Right lobe of liver (tissue), 6 donors: ENCODE measurements at places on chromosomes 16 and 17. TPM values are rescaled to one million over a fixed set of nuclear protein-coding genes. Genes with fewer than 3 reads are reported as not detected.

DNA sequence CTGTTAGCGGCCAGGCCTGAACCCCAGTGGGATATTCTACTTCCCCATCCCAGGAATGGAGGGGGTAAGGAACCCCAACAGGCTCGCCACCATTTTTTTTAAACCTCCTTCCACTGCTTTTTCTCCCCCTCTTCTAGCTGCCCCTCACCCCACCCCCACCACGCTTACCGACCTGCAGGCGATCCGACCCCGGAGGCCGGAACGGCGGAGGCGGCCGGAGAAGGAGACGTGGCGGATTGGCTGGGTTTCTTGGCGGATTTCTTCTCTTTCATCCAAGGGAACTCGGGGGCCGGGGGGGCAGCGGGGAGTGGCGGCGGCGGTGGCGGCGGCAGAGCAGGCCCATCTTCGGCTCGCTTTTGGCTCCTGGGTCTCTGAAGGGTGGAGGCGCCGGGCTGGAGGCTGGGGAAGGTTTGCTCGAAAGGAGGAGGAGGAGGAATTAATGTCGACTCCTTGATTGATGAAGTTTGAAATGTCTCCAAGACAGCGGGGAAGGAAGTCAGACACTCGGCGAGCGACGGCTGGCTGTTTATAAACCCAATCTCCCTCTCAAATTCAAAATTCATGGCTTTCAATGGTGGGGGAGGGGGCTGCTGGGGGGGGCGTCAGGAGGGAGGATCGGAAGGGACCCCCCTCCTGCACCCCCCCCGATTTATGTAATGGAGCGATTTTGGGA, 424 bp downstream of the HOXB2 start:
- H3K27me3 ChIP-seq, result peaks cover 11% of the 10 kb centered on the region
- no peaks in the 10 kb centered on the region for H3K4me1 ChIP-seq
- H3K36me3 ChIP-seq, result no peaks in the 10 kb centered on the region

DNA sequence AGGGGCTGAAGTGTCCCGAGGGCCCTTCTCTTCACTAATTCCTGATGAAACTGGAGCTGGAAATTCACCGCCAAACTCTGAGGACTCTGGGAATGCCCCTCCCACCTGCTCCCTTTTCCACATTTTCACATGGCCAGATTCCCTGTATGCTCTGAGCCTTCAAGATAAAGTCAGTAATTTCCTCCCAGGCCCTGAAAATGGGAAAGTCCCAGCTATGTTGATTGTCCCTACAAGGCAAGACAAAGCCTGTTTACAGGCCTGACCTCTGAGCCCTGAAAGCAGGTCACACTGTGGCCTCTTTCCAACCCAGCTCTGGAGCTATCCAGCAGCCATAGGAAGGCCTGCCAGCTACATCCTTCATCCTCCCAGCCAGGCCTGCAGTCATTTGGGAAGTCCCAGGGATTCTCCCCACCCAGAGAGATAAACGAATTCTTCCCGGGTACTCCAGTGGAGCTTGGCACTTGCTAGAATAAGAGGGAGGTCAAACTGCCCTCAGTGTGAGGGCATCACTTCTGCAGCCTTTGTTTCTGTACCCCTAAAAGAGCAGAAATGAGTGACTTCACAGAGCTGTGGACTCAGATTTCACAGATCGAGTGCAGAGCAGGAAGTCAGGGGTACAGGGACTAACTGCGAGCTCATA, 19.6 kb upstream of the CCL2 start:
- H3K27me3 ChIP-seq, result no peaks in the 10 kb centered on the region
- H3K4me1 ChIP-seq, result no peaks in the 10 kb centered on the region
- H3K36me3 ChIP-seq, result no peaks in the 10 kb centered on the region

DNA sequence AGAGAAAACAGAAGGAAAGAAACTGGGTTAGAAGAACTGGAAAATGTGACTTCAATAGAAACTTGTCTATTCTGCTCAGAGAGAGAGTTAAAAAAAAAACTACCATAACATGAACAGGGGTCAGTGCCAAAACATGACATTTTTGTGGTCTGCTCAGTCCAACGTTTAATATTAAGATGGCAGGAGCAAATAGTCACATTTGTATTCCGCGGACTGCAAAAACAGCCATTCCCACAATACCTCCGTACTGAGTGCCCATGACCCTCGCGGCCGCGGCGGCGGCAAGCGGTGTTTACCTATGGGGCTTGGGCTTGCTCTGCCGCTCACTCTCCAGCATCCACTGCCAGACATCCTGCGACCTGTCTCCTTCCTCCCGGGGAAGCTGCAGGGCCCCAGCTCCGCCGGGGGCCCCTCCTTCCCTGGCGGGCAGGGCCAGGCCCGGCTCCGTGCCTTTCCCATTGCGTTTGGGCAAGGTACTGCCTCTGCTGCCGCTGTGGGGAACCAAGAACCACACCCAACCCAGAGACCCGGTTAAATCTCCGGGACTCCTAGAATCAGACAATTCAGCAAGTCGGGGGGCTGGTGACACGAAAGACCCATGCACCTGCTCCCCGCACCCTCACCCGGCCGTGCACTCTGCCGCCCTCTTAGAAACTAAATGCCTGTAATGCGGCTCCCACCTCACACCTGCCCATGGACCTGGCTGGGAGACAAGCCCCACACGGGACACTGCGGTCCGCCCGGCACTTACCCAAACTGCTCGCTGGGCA, 24.7 kb downstream of the AXIN2 start:
- H3K4me1 ChIP-seq, result no peaks in the 10 kb centered on the region
- DNase-seq, result peak; percentile 44
- H3K27ac ChIP-seq, result no peak overlapping the region

- peak; percentile 86 for DNase-seq
- H3K36me3 ChIP-seq, result no peaks in the 10 kb centered on the region
- no peak overlapping the region for H3K4me3 ChIP-seq
- H3K27me3 ChIP-seq, result no peaks in the 10 kb centered on the region
These were observed 43.5 kb downstream of the ST3GAL2 start for GRCh38 chr16:70395345-70395901.

- H3K36me3 ChIP-seq, result no peaks in the 10 kb centered on the region
- no peaks in the 10 kb centered on the region for H3K27me3 ChIP-seq
- H3K4me3 ChIP-seq, result no peak overlapping the region
- H3K27ac ChIP-seq, result no peak overlapping the region
- H3K4me1 ChIP-seq, result no peaks in the 10 kb centered on the region
These were observed 14.0 kb upstream of the CCL2 start for GRCh38 chr17:34241062-34241461.

DNA sequence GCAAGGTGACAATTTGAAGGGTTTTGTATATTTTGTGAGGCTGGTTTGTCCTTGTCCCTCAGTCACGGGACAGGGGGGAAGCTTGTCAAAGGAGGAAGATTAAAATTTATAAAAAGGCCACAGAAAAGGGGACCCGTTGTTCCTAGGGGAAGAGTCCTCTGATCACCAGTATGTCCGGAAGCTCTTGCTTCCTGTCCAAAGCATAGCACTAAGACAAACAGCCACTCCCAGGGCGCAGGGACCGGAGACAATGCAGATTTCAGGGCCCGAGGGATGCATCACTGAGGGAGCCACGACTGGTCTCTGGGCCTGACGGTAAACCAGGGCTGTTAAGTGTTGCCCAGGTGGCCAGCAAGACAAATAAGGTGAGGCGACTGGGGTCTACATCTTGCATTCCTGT, 95.2 kb downstream of the MAF start:
- DNase-seq, result no peak
- H3K4me3 ChIP-seq, result no peak overlapping the region
- H3K36me3 ChIP-seq, result no peaks in the 10 kb centered on the region
- H3K27me3 ChIP-seq, result no peaks in the 10 kb centered on the region
- H3K4me1 ChIP-seq, result no peaks in the 10 kb centered on the region

DNA sequence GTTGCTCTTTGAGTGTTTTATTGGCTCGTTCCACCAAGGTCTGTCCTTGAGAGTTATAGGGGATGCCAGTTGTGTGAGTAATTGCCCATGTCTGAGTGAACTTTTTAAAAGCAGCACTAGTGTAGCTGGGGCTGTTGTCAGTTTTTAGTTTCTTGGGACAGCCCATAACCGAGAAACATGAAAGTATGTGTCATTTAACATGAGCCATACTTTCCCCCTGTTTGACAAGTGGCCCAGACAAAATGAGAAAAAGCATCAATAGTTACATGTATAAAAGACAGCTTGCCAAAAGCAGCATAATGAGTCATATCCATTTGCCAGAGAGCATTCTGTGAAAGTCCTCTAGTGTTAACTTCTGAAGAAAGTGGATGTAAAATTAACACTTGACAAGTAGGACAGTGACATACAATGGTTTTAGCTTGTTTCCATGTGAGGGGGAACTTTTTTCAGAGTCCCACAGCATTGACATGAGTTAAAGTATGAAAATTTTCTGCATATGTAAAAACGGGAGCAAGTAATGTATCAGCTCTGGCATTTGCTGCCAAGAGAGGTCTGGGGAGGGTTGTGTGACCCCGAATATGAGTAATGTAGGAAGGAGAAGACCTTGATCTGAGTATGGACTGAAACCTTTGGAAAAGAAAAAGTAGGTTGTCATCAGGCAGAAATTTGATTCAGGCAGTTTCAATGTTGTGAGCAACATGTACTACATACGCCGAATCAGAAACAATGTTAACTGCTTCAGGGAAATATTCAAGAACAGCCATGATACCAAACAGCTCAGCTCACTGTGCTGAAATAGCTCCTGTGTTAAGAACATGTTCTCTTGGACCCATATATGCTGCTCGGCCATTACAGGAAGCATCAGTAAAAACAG, 56.8 kb upstream of the ARL4D start:
- no peak overlapping the region for H3K27ac ChIP-seq
- DNase-seq, result no peak
- no peaks in the 10 kb centered on the region for H3K27me3 ChIP-seq
- no peak overlapping the region for H3K4me3 ChIP-seq
- no peaks in the 10 kb centered on the region for H3K36me3 ChIP-seq

GRCh38 chr16:59168461-59169114, 434.5 kb upstream of the GOT2 start:
- H3K27me3 ChIP-seq, result no peaks in the 10 kb centered on the region
- H3K27ac ChIP-seq, result no peak overlapping the region
- DNase-seq, result no peak
- no peak overlapping the region for H3K4me3 ChIP-seq
- H3K36me3 ChIP-seq, result no peaks in the 10 kb centered on the region
- no peaks in the 10 kb centered on the region for H3K4me1 ChIP-seq

DNA sequence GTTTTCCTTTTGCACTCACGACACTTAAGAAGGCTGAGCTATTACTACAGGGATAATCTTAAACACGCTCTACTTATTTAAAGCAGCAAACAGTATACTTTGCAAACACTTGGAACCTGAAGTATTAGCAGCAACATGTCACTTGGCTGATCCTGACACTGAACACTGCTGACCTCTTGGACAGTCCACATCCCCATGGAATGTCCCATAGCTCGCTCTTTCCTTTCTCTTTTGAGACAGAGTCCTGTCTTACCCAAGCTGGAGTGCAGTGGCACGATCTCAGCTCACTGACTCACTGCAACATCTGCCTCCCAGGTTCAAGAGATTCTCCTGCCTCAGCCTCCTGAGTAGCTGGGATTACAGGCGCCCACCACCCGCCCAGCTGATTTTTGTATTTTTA, 26.4 kb downstream of the SMYD4 start:
- H3K4me3 ChIP-seq, result no peak overlapping the region
- DNase-seq, result no peak
- H3K27ac ChIP-seq, result no peak overlapping the region
- H3K36me3 ChIP-seq, result no peaks in the 10 kb centered on the region
- no peaks in the 10 kb centered on the region for H3K27me3 ChIP-seq
- H3K4me1 ChIP-seq, result no peaks in the 10 kb centered on the region

DNA sequence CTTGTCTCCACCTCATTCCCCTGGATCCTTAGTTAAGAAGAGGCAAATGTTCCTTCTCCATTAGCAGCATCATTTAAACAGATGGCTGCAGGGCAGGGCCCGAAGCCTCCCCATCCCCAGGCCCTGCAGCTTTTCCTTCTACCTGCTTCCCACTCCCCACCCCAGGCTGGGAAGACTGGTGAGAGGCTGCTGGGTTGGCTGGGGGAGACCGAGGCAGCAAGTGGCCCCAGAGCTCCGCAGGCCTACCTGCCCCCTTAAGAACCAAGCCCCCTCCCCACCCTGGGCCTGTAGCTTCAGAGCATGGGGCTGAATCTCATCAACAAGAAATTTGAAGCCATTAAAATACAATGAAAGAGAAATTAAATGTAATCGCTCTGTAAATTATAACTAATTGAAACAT, 22.1 kb upstream of the RPL38 start:
- no peaks in the 10 kb centered on the region for H3K4me1 ChIP-seq
- no peaks in the 10 kb centered on the region for H3K27me3 ChIP-seq
- no peak for DNase-seq
- no peak overlapping the region for H3K27ac ChIP-seq

GRCh38 chr16:28879261-28879840, 1.1 kb downstream of the ATP2A1 start:
- peak overlapping the region; percentile 62 for H3K4me3 ChIP-seq
- H3K27me3 ChIP-seq, result no peaks in the 10 kb centered on the region
- no peak for DNase-seq
- no peak overlapping the region for H3K27ac ChIP-seq
- H3K4me1 ChIP-seq, result no peaks in the 10 kb centered on the region
- H3K36me3 ChIP-seq, result no peaks in the 10 kb centered on the region

- H3K27me3 ChIP-seq, result no peaks in the 10 kb centered on the region
- no peak overlapping the region for H3K4me3 ChIP-seq
- no peaks in the 10 kb centered on the region for H3K36me3 ChIP-seq
- no peak for DNase-seq
- no peak overlapping the region for H3K27ac ChIP-seq
These were observed 1.0 kb upstream of the KRTAP4-2 start for GRCh38 chr17:41178843-41179616.

DNA sequence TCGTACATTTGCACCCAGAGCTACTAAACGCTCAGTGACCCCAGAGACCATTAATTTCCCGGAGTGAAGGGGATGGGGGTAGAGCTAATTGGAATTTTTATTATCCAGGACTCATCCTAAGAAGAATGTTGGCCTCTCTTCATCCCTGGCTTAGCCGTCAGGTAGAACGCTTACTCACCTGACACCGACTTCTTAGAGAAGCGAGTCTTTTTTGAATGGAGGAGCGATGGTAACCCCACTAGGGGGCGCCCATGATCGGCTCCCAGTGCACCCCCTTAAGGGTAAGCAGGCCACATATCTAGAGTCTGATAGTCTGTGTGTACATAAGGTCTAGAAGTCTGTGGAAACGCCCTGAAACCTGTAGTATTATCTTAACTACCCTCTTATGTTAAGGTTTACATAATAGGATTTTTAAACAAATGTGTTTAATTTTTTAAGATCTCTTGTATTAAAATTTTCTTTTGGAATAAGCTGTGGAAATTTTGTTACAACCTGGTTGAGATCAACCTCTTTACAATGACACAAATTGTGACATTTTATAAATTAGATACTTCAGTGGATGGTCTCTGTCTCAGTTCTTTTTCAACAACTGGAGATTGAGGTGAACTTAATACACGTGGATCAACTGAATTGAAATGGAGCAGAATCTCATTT, 229.8 kb downstream of the CPPED1 start:
- peaks cover 8% of the 10 kb centered on the region for H3K4me1 ChIP-seq
- no peak overlapping the region for H3K27ac ChIP-seq

GRCh38 chr16:53599548-53599947, 96.5 kb upstream of the AKTIP start:
- no peak for DNase-seq
- H3K4me1 ChIP-seq, result no peaks in the 10 kb centered on the region
- no peak overlapping the region for H3K27ac ChIP-seq
- H3K36me3 ChIP-seq, result no peaks in the 10 kb centered on the region
- H3K27me3 ChIP-seq, result no peaks in the 10 kb centered on the region

RAMP2 gene
- total RNA-seq, result 3.6 TPM

ZC3H18 gene
- total RNA-seq, result 19.5 TPM

MYH2 gene
- not detected for total RNA-seq

IL34 gene
- total RNA-seq, result 1.1 TPM

AURKB gene
- 1.7 TPM for total RNA-seq

LRRC37A gene
- 0.44 TPM for total RNA-seq

CLEC18A gene
- 1.1 TPM for total RNA-seq

C17orf78 gene
- total RNA-seq, result not detected

NOG gene
- total RNA-seq, result not detected

BRICD5 gene
- total RNA-seq, result 2.0 TPM

C16orf78 gene
- not detected for total RNA-seq

EFNB3 gene
- 0.31 TPM for total RNA-seq
